ENCODE measurements at places on chromosomes 5 and 9.

GRCh38 chr5:113000466-113000865, 23.9 kb downstream of the DCP2 start:
- no peak for DNase-seq

DNA sequence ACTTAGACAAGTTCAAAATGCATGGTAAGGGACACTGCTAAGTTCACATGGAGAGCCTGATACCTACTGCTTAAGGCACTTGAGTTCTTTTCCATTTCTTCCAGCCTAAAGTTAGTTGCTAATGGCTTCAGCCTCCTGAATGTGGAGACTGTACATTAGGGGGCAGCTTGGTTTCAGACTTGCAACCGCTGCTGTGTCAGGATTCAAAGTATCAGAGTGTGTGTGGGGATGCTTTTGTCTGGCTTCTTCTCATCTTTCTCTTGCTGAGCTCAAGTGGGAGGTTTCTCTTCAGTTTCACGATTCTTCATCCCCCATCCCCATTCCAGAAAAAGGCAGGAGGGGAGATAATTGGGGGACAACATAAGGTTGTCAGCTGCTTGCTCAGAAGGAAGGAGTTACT, 49.4 kb downstream of the ATP10B start:
- peak; percentile 14 for DNase-seq

GRCh38 chr9:37281541-37281940, 141.0 kb upstream of the GRHPR start:
- DNase-seq = no peak

DNA sequence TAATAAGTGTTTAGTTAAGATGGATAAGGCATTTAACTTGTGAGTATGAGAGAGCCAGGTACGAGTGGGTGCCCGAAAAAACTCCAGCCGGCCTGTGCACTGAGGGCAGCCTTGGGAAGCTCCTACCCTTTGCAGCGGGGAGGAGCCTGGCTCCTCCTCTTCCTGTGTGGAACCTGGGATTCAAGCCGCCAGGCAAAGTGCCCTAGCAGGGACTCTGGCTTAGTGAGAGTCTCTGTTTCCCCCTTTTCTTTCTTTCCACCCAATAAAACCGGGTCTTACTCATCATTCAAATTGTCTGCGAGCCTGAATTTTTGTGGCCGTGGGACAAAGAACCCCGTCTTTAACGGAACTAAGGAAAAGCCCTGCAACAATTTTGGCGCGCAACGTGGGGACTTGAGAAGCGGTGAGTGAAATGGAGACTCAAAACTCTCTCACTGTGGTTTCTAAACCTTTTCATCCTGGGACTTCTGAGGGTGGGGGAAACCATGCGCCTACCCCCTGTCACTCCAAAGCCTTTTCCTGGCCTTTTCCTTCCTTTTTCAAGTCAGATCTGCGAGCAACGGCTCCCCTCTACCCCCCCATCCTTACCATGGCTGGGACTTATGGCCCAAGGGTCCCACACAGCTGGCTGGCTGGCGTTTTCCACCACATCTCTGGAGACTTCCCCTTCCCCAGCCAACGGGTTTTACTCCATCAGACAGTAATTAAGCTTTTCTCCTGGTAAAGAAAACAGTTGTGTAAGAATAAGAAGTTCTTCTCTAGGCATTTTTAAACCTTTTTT, 535.7 kb upstream of the ACO1 start:
- no peak for DNase-seq

- DNase-seq = peak; percentile 45
These were observed 163.8 kb upstream of the TRPM3 start for GRCh38 chr9:71285191-71285656.

GRCh38 chr9:11558043-11558442, 945.2 kb upstream of the PTPRD start:
- DNase-seq = no peak

- peak; percentile 83 for DNase-seq
These were observed 6.6 kb downstream of the PCBD2 start for GRCh38 chr5:134911285-134912206.

DNA sequence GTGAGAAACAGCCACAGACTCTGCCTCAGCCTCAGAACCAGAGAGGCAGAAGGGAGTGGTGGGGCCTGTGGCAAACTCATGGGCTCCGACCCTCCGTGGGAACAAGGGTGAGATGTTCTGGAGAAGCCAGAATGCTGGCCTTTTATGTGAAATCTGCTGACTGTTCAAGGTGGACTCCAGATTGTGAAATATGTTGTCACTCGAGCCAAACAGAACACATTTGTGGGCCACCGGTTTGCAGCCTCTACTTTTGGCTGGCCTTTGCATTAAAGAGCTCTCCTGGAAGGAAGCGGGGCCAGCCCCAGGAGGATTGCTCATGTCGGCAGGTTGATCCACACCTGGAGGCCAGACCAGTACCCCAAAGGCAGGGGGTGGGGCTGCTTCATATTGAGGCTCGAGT, 62.4 kb downstream of the ERGIC1 start:
- DNase-seq = no peak

DNA sequence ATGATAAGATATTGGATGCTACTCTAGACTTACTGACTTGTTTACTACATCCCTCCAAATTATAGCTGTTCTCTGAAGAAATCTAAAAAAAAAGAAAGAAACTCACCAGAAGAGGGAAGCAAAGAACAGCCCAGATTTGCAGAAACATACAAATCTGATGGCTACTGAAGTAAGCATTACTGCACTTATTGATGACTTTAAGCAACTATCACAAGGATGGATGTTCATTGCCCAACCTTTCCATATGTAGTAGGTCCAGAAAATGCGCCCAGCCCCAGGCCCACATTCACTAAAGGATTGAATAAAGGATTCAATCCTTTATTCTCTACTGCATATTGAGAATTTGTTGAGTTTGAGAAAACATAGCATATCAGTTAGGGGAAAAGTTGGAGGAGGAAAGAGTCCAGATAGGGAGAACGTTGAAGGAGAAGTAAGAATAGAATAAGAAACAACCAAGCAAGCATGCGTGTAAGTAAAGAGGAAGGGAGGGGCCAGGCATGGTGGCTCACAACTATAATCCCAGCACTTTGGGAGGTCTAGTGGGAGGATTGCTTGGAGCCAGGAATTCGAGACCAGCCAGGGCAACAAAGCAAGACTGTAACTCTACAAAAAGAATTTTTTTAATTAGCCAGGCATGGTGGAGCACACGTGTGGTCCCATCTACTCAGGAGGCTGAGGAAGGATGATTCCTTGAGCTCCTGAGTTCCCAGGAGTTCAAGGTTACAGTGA, 33.8 kb upstream of the DTWD2 start:
- DNase-seq = no peak

- peak; percentile 17 for DNase-seq
These were observed 14.3 kb upstream of the MGAT1 start for GRCh38 chr5:180816608-180817534.

GRCh38 chr5:32308946-32309345, 3.8 kb downstream of the MTMR12 start:
- no peak for DNase-seq

DNA sequence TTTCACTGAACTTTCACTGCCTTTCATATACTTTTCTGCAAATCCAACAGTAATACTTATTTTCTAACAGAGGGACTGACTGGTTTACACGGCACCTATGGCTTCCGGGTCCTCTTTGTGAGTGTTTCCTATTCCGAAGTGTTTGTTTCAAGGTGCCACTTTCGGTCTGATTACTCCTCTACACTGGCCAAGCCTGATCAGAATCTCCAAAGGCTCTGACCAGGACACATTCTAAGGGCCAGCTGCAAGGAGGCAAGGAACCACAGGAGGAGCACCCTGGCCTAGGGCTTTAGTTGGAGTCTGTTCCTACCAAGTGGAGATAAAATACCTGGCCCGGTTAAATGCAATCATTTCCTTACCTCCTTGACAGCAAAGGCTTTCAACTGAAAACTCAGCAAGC, 132.1 kb downstream of the GLIS3 start:
- no peak for DNase-seq

GRCh38 chr9:121744002-121744686, 92.7 kb downstream of the DAB2IP start:
- peak; percentile 42 for DNase-seq

DNA sequence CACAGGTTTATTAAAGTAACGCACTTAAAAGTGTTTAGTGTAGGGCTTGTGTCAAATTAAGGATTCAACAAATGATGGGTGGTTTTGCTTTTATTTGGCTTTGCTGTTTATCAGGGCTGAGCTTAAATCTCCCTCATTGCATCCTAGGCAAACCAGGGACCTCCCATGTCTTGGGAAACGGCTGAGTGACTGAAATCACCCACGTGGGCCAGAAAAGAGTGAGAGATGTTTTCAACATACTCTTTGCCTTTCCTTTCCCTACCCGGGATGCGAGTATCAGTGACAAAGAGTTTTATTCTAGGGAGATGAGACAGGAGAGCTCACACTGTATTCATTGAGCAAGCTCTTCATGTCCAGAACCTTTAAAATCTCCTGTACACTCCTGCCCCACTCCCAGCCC, 23.3 kb downstream of the KCNMB1 start:
- no peak for DNase-seq

GRCh38 chr5:20536813-20537212, 548.8 kb upstream of the CDH18 start:
- no peak for DNase-seq

GRCh38 chr9:28092981-28093936, 520.0 kb upstream of the C9orf72 start:
- DNase-seq = no peak

- DNase-seq = no peak
These were observed 17.1 kb upstream of the SLC6A3 start for GRCh38 chr5:1462358-1462757.

DNA sequence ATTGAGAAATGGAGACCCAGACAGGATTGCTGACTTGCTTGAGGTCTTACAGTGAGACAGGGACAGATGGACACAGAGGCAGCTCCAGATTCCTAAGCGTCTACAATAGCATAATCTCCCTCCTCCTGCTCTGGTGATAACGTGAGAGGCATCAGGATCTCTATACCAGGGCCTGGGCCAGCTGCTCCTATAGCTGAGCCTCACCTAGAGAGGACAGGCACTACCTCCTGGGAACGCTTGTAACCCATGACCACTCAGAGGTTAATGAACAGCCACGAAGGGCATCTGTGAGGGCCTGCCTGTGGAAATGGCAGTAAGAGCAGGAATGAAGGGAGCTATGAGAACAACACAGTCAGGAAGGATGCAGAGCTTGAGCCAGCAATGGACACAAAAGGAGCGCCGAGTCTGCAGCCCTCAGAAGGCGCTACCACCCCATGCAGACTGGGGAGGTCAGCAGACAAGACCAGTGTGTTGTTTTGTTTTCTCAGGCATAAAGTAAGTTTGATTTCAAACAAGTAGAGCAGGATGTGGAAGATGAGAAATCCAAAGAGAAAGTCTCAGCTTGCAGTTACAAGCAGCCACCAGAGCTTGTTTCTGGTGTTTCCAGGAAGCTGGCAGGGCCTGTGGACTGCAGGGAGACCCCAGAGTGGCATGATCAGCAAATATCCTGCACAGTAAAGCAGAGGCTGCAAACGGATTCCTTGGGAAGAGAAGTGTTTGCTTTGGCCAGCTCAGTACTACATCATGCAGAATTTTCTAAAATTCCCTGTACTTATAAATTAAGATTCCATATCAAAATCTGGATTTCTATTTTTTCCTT, 17.4 kb downstream of the ANKS6 start:
- DNase-seq = peak; percentile 90

GRCh38 chr5:53900677-53901076, 340.2 kb downstream of the NDUFS4 start:
- no peak for DNase-seq

DNA sequence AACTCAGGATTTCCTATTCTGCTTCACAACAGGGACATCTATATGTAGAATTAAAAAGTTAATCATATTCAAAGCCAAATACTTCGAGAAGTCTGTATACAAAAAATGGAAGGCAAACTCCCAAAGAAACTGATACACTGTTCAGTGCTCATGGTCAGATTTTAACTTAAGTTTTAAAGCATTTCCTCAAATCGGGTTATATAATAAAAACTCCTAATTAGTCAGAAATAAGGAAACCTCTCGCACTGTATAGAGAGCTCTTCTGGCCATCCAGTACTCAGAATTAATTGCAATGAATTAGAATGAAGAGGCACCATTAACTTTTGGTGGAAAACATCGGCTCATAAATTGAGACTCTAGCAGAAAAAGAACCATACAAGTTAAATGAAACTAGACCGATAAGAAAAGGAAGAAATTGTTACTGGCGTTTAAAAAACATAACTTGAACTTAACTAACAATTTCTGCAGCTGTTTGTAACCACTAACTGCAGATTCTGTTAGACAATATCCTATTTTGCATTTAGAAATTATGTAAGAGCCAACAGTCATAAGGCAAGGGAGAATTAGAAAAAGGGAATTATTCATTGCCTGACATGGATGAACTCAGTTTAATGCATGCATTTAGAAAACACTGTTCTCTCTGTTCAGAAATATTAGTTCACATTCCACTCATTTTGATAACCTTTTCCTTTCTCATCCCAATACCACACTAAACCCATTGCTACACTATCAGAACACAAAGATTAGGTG, 96.6 kb downstream of the FNBP1 start:
- DNase-seq = no peak

- peak; percentile 58 for DNase-seq
These were observed 21.7 kb downstream of the SLC6A18 start for GRCh38 chr5:1246711-1247431.

- DNase-seq = no peak
These were observed 60.8 kb downstream of the PSMB7 start for GRCh38 chr9:124354346-124355038.

DNA sequence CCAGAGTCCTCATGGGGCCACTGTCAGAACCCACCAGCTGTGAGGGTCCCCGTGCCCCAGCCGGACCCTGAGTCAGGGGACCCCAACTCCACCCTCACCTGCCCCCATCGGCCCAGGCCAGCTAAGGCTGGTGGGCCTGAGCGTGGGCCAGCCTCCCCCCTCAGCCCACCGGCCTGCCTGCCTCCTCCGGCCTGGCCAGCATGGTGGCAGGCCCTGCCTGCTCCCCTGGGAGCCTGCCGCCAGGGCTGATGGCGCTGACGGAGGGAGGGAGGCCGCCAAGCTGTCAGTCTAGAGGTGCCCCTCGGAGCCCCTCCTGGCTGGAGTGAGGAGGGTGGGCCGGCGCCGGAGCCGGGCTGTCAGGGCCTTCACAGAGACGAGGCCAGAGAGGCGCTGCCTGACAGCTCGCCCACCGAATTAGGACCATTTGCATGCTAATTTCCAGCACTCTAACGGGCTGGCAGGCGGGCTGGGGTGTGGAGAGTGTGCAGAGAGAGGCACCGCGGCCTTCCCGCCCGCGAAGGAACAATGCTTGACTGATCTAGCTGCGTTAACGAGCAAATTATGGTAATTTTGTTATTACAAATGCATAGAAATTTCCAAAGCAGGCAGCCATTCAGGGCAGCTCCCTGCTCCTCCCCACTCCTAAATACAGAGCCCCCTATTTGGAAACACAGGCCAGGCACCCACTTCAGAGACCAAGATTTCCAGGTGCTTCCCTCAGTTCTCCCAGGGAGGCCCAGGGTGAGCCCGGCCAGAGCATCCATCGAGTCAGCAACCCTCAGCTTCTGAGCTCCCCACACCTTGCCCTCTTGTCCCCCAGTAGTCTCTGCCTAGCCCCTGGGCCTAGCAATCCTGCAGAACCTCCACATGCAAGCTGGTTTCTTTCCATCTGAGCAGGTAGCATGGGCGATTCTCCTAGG, 169.3 kb downstream of the PAX5 start:
- DNase-seq = peak; percentile 55

DNA sequence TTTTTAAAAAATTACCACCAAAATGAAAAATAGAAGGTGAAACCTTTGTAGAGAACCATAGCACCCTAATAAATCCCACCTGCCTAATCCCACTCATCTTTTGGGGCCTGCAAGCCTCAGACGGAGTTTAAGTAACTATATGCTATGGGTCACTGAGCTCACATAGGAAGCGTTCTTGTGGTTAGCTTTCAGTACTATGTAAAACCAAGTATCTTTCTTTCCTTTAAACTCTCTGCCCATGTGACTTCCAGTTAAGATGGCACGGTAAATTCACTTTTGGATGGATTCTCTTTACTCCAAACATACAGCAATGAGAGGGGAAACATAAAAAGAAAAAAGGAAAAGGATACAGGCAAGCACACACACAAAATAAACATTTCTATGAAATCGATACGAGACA, 50.9 kb downstream of the FANCC start:
- no peak for DNase-seq

Data from NCI-H524 (cell line).